Mesenteric fat pad (tissue), 1 donor: ENCODE measurements at places on chromosomes 16 and 17. TPM values are rescaled to one million over a fixed set of nuclear protein-coding genes. Genes with fewer than 3 reads are reported as not detected.

DNA sequence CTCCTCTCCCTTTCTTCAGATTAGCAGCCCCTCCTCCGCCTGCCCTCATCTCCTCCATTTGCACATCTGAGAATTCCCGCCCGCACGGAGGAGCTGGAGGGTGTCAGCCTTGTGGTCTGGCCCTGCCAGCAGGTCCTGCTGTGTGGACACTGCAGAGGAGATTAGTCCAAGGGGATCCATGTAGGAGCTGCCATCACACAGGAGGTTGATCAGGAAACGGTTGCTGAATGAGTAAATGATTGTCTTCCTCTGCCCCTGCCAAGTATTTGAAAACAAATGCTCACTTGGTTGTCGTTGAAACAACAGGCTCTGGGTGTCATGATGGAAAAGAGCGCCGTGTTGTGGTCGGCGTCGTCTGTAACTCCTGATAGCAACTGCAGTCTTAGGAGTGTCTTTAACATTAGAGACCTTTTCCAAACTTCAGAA lies 63.8 kb upstream of the CHMP6 start:
- DNase-seq: no peak

GRCh38 chr17:78892936-78893379 lies 10.0 kb downstream of the CEP295NL start:
- no peak for DNase-seq

DNA sequence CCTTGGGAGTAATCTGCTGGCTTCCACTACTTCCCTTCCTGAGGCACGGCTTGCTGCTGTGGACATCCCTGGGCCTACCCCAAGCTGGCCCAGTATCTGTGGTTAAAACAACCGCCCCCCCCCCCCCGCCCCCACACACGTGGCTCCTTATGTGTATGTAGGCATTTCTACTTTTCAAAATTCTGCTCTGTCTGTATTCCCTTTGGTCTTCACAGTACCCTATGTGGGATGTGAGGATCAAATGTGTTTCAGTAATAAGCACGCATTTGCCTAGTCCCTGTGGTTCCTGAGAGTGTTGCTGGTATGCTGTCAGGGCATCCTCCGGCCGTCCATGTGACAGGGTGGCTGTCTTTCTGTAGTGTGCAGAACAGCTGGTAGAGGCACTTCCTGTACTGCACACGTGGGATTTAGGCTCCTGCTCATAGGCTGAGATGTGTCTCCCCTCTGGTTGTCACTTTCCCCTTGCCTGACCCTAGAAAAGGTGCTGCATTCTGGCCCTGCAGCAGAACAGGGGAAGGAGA lies 2.2 kb downstream of the NT5M start:
- no peak for DNase-seq

GRCh38 chr16:54891346-54891745 lies 39.3 kb upstream of the IRX5 start:
- no peak for DNase-seq

DNA sequence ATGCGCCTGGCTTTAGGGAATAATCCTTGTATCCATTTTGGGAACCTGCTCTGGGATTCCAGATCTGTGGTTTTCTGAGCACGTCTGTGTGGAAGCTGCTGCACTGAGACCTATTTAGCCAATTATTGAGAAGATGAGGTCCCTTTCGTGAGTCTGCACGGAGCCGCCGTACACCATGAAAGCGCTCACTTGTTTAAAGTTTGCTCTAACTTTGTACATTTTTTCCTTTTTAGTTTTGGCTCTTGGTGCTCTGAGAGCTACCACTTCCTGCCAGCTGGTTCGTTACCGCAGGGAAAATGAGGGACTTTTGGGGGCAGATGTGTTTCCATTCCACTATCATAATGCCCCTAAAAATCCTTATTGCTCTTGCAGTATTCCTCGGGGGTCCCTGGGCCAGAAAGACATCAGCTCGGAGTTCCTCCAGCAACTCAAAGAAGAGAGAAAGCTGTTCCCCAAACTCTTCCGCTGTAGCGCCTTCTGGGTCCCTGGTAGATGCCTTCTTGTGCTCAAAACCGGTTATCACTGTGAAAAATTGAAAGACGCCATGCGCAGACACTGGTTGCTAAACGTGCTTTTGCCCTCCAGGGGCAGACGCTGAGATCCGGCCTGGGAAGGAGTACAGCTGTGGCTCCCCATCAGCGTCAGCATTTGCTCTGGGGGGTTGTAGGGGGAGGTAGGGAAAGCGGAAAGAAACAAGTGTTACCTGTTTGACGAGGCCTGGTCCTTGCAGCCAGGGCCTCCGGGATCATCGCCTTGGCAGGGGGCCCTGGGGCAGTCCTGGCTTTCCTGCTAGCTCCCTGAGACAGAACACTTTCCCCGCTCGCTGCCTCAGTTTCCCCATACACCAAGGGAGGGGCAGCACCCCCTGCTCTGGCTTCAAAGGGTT lies 238.1 kb downstream of the MRTFB start:
- DNase-seq: no peak

GRCh38 chr17:21152731-21153130 lies 26.0 kb downstream of the DHRS7B start:
- DNase-seq: no peak

DNA sequence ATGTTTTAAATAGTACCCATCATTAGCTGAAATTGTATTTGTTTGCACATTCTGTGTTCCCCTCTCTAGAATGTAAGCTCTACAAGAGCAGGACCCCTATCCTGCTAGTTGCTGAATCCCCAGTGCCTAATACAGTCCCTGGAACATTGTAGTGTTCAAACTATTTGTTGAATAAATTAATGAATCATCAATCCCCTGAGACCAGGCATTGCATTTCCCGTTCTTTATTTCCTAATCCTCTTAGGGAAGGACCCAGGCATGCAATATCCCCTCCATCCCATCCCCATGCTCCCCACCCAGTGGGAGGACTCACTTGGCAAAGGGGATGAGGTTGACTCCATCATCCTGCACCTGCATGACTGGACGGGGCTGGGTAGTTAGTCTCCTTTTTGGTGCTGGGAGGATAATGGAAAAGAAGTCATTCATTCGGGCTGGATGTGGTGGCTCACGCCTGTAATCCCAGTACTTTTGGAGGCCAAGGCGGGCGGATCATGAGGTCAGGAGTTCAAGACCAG lies 3.2 kb downstream of the INCA1 start:
- DNase-seq: no peak

DNA sequence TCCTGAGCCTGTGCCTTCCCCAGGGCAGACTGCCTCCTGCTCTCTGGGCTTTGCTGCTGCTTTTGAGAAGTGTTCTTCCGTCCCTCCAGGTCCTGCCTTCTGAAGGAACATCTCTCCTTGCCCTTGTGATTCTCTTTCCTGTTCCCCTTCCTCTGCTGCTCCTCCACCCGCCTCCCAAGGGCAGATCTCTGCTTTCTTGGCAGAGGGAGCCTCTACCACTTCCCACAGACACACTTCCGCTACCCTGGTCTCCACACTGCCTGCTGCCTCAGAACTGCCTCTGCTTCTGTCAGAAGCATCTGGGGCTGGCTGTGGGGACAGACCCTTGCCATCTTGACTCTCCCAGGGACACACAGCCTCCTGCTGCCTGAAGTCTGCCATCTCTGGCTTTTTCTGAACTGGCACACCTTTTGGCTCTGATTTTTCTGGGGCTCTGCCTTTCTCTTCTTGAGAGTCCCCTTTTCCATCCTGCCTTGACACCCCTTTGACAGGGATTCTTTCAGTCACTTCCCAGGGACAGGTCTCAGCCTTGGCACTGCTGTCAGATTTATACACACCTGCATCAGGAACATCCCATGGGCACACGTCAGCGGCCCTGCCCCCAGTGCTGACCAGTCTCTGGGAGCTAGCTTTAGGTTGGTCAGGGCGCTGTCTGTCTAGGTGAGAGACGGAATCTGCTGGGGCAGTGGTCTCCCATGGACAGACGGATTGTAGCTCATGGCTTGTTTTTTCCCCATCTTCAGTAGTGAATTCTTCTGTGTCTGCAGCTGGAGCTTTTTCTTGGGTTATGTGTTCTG lies 16.6 kb downstream of the GPR179 start:
- DNase-seq: no peak

DNA sequence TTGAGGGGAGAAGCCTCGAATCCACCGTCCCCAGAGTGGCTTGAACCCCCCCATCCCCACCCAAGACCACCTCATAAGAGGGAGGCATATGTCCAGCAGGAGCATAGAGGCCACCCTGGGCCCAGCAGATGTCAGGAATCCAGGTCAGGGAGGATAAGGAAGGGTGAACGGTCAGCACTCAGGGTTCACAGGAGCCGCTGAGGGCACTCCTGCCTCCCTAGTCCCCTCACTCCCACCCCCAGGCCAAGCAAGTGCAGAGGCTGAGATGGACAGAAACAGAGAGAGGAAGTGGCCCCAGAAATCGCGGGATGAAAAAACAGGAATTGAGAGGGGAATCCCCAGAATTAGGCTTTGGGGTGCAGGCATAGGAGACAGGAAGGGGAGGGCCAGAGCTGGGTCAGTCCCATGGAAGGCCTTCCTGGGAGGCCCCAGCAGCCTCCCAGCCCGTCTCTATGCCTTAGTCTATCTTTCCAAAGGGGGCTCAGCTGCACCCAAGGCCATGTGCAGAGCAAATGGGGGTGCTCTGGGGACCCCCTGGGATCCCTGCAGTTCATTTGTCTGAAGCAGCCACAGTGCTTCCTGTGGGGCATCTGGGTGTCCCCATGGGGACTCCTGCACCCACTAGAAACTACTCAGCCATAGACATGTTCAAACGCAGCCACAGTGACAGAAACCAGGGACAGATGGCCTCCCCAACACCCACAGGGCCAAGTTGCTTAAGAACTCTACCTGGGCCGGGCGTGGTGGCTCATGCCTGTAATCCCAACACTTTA lies 1.7 kb downstream of the CMTM3 start:
- no peak for DNase-seq

The SNRNP25 gene
- total RNA-seq: 23.0 TPM

The ZKSCAN2 gene
- 4.2 TPM for total RNA-seq

DNA sequence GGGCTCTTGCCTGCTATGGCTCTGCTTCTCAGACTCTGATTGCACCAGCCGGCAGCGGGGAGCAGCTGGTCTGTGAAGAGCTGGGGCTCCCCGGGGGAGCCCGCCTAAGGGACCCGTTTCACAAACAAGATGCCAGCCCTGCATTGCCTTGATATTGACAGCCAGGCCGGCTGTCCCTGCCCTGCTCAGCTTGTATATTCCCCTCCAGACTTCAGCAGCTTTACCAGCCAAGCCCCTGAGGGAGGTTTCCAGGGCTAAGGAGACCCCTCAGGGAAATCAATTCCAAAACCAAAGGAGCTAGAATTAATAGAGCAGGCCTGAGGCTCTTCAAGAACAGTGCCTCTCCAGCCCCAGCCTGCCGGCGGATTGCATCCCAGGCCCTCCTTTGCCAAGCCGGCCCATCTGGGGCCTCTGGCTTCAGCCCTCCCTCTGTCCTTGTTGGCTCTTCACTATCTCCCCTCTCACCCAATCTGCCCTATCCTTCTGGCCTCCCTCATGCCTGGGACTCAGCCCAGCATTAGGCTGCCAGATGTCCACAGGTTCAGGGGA lies 5.7 kb downstream of the CALB2 start:
- DNase-seq: no peak

The IRX5 gene
- not detected for total RNA-seq

DNA sequence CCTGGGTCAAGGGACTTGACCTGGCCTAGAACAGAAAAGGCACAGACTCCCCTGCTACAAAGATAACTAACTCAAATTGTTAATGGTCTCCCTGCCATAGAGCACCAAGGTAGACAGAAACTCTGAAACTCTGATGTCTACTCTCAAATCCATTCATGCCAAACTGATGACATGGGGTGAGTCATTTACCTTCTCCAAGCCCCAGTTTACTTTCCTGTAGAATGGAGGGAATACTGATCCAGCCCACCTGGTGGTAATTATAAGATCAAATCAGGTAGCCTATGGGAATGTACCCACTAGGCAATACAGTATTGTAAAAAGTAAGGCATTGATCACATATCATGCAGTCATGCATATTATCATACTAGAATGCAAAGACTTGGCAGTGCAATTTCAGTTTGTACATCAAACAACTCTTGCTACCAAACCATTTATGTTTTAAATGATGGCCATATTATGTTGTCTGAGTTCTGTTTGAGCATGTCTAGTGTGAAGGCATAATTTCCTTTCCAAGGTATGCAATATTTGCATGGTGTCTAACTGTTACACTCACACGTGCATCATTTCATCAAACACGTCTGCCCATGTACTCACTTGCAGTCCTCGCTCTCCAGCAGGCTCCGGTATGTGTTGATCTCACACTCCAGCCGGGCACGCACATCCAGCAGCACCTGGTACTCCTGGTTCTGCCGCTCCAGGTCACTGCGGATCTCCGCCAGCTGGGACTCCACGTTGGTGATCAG lies 3.0 kb downstream of the KRT31 start:
- DNase-seq: no peak

GRCh38 chr17:6380915-6381438 lies 53.9 kb downstream of the AIPL1 start:
- no peak for DNase-seq

DNA sequence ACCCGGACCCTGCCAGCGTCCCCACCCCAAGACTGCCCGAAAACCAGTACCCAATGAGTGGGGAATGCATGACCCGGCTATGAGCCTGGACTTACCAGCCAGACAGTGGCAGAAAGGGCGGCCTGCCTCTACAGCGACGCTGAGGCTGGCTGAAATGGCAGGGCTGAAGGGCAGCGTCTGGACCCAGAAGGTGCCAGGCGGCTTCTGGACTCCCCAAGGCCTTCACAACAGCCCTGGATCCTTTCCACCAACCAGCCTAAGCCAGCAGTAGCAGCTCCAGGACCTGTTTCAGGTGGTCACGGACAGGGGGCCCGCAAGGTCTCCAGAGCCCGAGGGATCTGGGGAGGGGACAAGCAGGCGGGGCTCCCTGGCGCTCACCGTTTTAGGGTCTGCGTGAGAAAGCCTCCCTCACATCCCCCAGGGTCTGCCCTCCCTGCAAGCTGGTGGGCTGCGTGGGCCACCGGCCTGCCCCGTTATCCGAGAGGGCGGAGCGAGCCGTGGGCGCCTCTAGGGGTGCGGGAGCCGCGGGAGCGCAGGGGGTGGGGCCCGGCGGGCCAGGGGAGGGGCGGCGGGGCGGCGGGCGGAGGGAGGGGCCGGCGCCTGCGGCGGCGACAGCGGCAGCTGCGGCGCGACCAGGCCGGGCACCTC lies at the start of gene RIPOR1:
Gene RIPOR1, plus strand, starts transcription at position 608 of the 648 bp plus-strand sequence. CDS start 9,618 bp downstream, outside the sequence.
- DNase-seq: no peak

The YBX2 gene
- total RNA-seq: 2.3 TPM

The KRT28 gene
- not detected for total RNA-seq

- no peak for DNase-seq
These were observed 643.5 kb downstream of the CDH11 start for GRCh38 chr16:64478252-64478906.

DNA sequence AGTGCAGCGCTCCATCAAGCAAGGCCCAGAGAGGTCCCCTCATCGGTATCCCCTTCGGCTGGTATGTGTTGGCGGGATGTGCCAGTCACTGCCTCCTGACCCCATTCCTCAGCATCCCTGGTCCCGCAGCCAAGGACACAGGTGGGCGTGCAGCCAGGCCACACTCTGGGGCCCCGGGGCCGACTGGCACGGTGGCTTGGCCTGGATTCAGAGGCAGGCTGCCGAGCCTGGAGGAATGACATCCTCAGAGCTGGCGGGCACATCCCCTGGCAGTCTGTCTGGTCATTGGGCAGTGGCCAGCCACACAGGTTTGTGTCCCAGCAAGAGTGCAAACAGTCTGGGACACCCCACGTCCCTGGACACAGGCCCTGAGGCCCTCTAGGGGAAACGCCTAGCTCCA lies 111.1 kb downstream of the SDK2 start:
- no peak for DNase-seq

- no peak for DNase-seq
These were observed 64.5 kb downstream of the NUP88 start for GRCh38 chr17:5354886-5355415.

The KRT12 gene
- not detected for total RNA-seq
